Naive B cell (primary cell): ENCODE measurements at places on chromosomes 5 and 9. TPM values are rescaled to one million over a fixed set of nuclear protein-coding genes. Genes with fewer than 3 reads are reported as not detected.

Gene C9
- polyA plus RNA-seq: not detected

Gene PDE6A
- not detected for polyA plus RNA-seq

Gene SLC4A9
- not detected for polyA plus RNA-seq

Gene POU5F2
- polyA plus RNA-seq: not detected

Gene SPINK9
- not detected for polyA plus RNA-seq

Gene IFNA13
- polyA plus RNA-seq: not detected

Gene NEUROG1
- not detected for polyA plus RNA-seq

Gene TAF11L5
- not detected for polyA plus RNA-seq

Gene LRRC19
- polyA plus RNA-seq: 0.37 TPM

Gene COX7C
- 655 TPM for polyA plus RNA-seq

GRCh38 chr9:132594412-132594811 lies 12.0 kb downstream of the BARHL1 start:
- peaks cover 41% of the 10 kb centered on the region for H3K27me3 ChIP-seq
- H3K36me3 ChIP-seq: peaks cover 30% of the 10 kb centered on the region
- no peak for DNase-seq
- no peak overlapping the region for H3K4me3 ChIP-seq

DNA sequence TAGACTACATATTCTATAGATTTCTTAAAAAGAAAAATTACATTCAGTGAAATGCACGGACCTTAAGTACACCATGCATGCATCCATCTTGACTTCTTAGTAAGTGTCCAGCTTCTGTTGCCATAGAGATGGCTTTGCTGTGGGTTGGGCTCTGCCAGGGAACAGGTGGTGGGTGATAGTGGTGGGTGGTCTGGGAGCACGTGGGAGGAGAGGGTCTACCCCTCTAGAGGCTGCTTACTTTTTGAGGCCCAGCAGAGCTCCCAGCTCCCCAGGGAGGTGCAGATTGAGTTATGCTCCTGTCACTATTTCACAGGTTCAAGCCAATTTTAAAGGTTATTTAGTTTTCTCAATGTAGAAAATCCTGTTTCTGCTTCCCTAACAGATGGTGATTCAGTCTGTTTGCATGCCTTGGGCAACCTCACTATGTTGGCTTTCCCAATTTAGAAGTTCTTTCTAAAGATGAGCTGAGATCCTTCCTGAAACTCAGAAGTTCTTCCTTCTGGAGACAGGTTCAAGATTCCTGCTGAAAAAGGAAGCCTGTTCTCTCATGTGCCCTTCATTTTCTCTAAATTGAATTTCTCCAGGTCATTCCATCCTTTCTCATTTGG lies 107.4 kb upstream of the LHFPL2 start:
- DNase-seq: no peak
- H3K4me3 ChIP-seq: no peak overlapping the region
- H3K4me1 ChIP-seq: peaks cover 58% of the 10 kb centered on the region
- H3K27ac ChIP-seq: no peak overlapping the region

DNA sequence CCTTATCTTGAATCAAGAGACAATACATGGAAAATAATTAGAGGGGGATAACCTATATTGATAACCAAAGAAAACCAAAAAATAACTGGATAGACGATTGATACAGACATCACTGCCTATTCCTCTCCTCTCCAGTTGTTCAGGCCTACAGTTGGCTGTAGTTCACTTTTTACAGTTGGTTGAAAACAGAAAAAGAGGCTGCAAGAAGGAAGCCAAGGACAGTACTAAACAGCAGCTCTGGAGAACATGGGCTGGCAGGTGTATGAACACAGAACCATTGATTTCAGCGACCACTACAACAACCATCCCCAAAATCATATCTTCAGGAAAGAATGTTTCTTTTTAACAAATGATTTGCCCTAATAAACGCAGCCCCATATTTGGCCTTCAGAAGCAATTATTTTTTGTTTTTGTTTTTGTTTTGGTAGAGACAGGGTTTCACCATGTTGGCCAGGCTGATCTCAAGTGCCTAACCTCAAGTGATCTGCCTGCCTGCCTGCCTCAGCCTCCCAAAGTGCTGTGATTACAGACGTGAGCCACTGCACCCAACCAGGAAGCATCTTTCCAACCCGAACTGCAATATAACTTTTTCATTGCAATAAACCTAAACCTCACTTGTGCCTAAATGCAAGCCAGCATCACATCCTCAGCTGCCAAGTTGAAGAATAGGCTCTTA lies 64.3 kb downstream of the MLLT3 start:
- H3K4me1 ChIP-seq: peaks cover 21% of the 10 kb centered on the region
- H3K36me3 ChIP-seq: no peaks in the 10 kb centered on the region
- DNase-seq: no peak
- H3K27me3 ChIP-seq: no peaks in the 10 kb centered on the region
- no peak overlapping the region for H3K4me3 ChIP-seq

GRCh38 chr9:17160327-17160726 lies 25.5 kb downstream of the CNTLN start:
- DNase-seq: no peak
- H3K27ac ChIP-seq: no peak overlapping the region
- H3K27me3 ChIP-seq: no peaks in the 10 kb centered on the region
- H3K4me1 ChIP-seq: no peaks in the 10 kb centered on the region
- H3K4me3 ChIP-seq: no peak overlapping the region
